ENCODE measurements at places on chromosomes 3 and 15. TPM values are rescaled to one million over a fixed set of nuclear protein-coding genes. Genes with fewer than 3 reads are reported as not detected.

Gene NPAP1
- total RNA-seq = not detected

Gene APOD
- total RNA-seq = 1,096 TPM

Gene SLC12A1
- total RNA-seq = not detected

Gene CA12
- total RNA-seq = not detected

- no peak overlapping the region for H3K4me3 ChIP-seq
- H3K27ac ChIP-seq = no peak overlapping the region
- peak; percentile 94 for DNase-seq
Measured at GRCh38 chr3:14921034-14921616, 26.3 kb upstream of the NR2C2 start.
